ENCODE measurements at places on chromosomes 1 and 21.

- DNase-seq: no peak
Measured at GRCh38 chr1:202266061-202266765, 72.6 kb downstream of the LGR6 start.

DNA sequence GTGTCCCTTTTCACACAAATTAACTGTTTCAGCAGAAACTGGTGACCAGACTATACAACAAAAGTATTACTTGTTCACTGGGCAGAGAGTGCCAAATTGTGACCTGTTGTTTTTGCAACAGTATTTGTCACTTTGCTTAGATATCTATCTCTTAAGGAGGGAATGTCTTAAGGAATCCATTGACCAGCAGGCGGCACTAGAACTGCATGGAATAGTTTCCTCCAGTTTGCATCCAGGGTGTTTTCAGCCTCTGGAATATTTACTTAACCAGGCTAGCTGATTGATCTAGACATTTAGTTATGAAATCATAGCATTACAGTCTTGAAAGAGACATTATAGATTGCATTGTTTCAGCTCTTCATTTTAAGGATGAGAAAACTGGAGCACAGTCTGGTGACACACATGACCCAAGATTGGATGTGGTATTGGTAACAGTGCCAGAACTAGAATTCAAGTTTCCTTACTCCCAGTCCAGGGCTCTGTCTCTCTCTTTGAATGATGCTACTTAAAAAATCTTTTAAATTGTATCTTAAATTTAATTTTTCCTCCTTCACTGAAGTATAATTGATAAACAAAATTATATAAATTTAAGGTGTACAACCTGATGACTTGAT is 16.9 kb downstream of the RPTN start:
- peak; percentile 41 for DNase-seq

DNA sequence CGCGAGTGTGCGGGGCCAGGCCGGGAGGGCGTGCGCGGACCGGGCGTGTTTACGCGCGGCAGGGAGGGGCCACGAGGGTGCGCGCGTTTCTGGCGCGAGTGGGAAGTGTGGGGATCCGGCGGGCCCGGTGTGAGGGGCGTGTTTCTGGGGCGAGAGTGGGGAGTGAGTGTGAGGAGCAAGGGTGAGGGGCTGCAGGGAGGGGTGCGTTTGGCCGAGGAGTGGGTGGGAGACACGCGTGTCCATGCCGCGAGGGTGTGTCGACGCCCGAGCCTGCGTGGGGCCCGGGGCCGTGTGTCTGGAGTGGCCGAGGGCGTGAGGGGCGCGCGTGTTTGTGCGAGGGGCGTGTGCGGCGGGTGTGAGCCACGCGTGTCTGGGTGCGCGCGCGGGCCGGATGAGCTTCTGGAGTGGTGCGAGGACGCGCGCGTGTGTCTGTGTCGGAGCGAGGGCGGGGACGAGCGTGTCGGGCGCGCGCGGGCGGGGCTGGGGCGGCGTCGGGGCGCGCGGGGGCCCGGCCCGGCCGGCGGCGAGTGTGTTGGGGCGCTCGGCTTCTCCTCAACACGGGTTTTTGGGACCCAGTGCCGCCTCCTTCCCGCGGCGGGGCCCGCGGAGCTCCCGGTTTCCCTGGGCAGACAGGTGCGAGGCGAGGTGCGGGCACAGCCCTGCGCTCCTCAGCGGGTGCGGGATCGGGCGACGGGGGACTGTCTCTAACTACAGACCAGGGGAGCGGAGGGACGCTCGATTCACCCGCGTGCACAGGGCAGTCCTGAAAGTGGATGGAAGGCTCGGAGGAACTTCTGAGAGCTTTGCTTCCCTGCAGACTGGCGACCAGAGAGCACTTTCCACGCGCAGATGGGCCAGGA is 65.8 kb upstream of the VAMP3 start:
- no peak for DNase-seq

GRCh38 chr1:9133870-9134585 is 5.1 kb upstream of the GPR157 start:
- no peak for DNase-seq

GRCh38 chr1:19909392-19909791 is 14.0 kb downstream of the PLA2G2E start:
- no peak for DNase-seq

DNA sequence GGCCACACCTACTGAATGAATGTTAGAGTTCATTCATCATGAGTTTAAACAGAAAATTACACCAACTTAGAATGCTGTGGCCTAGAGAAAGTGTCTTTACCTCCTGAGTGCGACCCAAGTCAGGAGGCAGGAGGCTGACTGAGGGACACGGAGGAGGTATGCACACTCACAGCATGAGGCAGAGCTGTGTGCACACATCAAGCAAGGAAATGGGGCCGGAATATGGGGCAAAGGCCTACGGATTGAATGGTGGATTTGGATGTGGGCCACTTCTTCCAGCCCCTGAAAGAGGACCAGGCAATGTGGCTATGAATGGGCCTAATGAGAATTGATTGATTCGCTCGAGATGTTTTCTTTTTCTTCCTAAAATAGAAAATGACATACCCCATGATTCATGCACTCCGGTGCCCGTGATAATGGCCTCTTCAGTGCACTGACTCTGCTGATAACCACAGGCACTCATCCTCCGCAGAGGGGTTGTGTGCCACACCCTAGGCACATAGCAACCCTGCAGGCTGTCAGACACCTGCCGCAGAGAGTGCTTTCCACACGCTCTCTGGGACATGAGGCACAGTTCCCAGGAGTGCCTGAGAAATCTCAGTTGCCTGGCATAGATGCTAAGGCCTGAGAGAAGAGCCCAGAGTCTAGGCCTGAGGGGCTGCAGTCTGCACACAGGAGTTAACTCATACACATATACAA is 155.5 kb downstream of the GLUL start:
- DNase-seq: no peak

- DNase-seq: peak; percentile 22
Measured at GRCh38 chr21:39788383-39788782, 43.4 kb downstream of the IGSF5 start.

- DNase-seq: no peak
Measured at GRCh38 chr1:46157916-46158311, 17.0 kb upstream of the TSPAN1 start.

GRCh38 chr1:153261281-153262069 is 2.0 kb downstream of the LORICRIN start:
- DNase-seq: no peak

- DNase-seq: no peak
Measured at GRCh38 chr1:219121679-219122078, 52.0 kb upstream of the LYPLAL1 start.

DNA sequence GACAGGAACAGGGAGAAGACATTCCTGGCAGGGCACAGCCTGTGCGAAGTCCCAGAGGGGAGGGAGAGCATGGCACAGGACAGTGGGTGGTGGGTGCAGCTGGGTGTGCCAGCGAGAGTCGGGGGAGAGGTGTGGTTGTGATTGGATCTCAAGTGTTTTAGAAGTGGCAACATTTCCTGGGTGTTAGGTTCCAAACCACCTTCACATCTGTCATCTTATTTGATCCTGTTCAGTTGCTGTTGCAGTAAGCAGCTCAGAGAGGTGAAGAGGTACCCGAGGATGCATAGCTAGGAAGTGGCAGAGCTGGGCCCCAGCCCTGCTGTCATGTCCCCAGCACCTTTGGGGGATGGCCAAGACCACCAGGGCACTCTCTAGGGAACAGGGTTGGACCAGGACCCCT is 22.0 kb upstream of the DISP3 start:
- DNase-seq: no peak

DNA sequence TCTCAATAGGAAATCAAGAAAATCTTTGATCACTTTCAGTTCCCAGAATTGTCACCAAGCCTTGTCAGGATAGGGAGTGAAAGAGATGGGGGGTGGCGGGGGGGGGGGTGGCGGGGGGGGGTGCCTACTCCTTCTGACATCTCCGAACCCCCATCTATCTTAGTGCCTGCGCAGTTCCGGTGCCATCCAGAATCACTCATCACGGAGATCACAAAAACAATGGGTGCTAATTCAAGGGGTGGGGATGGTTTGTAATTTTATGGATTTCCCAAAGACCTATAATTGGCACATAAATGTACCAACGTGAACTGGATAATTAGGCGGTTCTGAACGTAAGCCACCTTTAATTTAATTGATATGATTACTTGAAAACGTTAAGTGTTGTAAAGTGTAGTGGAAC is 2.1 kb downstream of the DAB1 start:
- no peak for DNase-seq

- DNase-seq: no peak
Measured at GRCh38 chr21:35206141-35207125, 157.3 kb upstream of the RUNX1 start.

- DNase-seq: no peak
Measured at GRCh38 chr1:220344745-220345144, 72.5 kb upstream of the RAB3GAP2 start.

GRCh38 chr1:159012495-159012894 is 2.8 kb downstream of the IFI16 start:
- DNase-seq: no peak

DNA sequence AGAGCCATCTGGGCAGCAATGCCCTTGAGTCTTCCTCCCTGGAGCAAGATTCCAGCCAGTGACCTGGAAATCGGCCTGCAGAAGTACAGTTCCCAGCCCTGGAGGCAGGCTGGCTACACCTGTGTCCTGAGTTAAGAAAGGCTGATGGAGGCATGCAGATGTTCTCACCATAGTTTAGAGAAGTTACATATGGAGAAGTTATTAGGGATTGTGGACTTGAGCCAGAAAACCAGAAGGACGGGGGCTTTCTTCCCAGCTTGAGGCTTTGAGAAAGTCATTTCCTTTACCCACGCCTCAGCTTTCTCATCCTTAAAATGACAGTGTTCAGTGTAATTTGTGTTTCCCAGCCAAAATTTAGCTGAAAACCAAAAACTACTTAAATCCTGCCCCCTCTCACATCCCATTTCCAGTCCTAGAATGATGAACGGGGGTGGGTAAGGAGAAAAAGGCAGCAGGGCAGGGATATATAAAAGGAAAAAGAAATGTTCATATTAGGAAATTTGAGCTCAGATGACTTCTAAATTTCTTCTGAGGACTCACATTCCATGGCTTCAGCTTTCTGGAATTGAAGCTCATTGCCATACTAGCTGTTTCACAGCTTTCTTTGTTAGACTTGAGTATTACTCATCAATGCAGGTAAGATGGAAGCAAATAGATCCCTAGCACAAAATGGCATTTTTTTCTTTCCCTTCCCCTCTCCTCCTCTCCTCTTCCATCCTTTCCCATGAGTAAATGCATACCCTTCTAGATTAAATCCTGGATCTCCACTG is 14.4 kb upstream of the C8B start:
- no peak for DNase-seq

DNA sequence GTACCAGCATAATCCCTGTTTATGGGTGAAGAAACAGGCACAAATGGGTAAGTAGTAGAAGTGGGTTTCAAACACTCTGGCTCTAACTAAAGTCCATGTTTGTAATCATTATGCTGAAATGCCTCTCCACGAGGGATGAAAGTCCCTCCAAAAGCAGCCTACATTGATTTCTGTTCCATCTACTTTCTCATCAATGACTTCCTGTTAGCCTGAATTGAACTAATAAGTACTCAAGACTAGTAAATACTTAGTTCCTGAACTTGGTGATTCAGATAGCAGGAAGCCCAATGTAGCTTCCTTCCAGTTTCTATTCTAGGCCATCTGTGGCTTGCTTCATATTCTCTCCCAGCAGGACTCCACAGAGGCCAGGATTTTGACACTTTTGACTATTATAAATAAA is 11.3 kb upstream of the BACH1 start:
- no peak for DNase-seq

DNA sequence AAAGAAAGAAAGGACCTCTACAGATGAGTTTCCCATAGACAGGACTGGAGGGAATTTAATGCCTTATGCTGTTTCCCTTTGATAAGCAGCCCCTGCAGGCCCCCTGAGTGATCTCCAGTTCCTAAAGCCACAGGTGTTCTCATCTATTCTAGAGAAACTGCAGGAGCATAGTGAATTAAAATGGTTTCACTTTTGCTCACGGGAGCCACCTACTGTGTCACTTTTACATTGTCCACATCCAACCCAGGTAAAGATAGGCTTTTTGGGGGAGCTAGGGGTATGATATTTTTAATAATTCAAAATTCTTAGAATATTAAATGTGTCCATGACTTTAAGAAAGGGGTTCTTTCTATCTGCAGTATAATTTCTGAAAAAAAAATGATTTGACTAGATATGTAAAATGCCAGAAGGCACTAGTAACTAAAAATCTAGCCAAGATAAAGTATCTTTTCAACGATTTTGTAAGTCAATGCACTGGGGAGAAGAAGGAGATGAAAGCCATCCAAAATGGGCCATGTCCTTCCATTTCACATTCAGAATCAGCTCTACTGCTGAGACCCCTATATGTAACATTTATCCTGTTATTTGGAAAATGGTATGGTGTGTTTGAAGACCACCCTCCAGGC is 267.3 kb upstream of the DUSP10 start:
- DNase-seq: peak; percentile 43

DNA sequence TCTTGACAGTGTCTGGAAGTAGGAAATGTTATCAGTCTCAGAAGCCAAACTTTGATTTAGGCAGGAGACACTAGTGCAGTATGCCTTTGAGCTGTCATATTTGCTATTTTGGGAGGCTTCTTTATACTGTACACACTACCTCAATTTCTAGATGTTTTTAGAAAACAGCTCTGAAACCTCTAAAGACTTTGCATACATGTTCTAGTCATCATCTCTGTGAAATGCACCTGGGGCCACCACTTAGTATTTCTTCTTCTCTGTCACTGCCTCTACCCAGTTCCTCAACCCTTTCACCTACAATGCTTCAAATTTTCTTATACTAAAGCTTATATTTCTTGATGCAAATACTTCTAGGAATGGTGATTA is 29.1 kb upstream of the PLA2G4A start:
- no peak for DNase-seq

DNA sequence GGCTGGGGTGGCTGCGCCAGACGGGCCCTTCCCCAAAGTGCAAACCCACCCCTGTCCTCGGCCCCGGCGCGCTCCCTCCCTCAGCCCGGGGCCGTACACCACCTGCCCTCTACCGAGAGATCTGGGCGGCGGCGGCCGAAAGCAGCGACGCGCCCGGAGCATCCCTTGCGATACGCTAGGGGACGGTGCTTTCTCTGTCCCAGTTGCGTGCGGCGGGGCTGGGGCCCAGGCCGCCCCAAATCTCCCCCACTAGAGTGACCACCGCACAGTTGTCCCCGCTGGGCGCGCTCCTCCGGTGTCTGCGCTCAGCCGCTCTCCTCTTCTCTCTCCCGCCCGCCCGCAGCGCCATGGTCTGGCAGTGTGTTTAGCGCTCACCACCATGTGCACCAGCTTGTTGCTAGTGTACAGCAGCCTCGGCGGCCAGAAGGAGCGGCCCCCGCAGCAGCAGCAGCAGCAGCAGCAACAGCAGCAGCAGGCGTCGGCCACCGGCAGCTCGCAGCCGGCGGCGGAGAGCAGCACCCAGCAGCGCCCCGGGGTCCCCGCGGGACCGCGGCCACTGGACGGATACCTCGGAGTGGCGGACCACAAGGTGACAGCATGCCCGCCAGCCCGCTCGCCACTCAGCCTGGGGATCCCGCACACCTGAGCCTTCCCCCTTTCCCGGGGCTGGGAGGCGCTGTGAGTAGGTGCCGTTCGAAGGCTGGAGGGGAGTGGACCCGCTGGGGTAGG is 1.0 kb downstream of the ST6GALNAC5 start:
- no peak for DNase-seq

- DNase-seq: no peak
Measured at GRCh38 chr1:155974208-155975115, 3.9 kb downstream of the ARHGEF2 start.
